NCI-H1694 treated with DMSO at 0.1 percent for 48 hours (cell line): ENCODE measurements at places on chromosomes 5 and 9.

DNA sequence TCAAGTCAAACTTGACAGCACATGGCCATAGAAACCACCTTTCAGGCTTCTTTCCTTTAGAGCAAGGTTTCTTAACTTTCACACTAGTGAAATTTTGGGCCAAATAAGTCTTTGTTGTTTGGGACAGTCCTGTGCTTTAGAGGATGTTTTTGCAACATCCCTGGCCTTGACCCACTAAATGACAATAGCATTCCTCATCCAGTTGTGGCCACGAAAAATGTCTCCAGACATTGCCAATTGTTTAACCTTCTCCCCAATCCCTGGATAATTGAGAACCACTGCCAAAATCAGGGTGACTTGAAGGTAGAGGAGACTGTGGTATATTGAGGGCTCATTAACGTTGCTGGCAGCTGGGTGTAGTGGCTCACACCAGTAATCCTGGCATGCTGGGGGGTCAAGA is 72.0 kb downstream of the ALDH1A1 start:
- DNase-seq: no peak

DNA sequence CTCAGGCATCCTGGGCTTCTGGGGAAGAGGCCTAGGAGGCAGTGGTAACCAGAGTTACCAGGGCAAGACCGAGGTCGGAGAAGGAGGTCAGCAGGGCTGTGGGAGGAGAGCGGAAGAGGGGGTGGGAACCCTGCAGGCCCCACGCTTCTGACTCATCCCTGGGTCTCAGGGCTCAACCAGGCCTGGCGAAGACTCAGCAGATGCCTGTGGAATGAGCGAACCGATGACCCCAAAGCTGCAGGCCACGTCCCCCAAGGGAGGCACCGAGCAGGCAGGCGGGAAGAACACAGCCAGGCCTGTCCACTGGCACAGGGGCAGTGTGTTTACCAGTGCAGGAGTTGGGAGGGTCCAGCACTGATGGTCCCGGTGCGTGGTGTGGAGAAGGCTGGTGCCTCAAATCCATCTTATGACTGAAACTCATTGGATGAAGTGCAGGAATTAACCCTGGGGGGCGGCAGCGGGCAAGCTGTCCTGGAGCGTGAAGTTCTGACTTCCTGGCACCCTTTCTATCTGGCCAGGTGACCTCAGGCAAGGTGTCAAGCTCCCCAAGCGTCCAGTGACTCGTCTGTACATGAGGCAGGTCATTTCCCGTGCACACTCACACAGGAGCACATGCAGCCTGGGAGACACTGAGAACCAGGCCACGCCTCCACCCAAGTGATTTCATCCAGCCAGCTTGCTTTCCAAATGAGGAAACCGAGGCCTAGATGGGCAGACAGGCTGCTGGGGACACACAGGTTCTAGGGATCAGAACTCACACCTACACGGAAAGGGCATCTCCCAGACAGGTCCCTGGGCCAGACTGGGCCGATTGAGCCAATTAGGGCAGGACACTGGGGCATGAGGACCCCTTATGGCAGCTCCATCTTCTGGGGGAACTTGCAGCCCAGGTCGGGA is 69.1 kb downstream of the ADAMTS2 start:
- no peak for DNase-seq

DNA sequence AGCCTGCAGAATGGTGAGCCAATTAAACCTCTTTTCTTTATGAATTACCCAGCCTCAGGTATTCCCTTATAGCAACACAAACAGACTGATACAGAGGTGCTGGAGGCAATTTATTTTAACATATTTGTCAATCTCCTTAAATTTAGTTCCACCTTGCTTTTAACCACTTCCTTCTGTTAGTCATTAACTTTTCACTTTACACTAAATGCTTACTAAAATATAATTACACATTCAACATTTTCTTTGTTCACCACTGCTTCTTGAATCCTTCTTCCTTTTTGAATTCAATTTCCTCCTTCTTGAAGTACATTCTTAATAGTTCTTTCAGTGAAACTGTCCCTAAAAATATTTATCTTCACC is 39.4 kb downstream of the LYRM7 start:
- no peak for DNase-seq

- DNase-seq: no peak
Observed at GRCh38 chr9:29514336-29514735, 1941.1 kb upstream of the C9orf72 start.

GRCh38 chr5:2562036-2562435 is 189.4 kb downstream of the IRX2 start:
- DNase-seq: no peak
